ENCODE measurements at places on chromosomes 11 and 22.

DNA sequence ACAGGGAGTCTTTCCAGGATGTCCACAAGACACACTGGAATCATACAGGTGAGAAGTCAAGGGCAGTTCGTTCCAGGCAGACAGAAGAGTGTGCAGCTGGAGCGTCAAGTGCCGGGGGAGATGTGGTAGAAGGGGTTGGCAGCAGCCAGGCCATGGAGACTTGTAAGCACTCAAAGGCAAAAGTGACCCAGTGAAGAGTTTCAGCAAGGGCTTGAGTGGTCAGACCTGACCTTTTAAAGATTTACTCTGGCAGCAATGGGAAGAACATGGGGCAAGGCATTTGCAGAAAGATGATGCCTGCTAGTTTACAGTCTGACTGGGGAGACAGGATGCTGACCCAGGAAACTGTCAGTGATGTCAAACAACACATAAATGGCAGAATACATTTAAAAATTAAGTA lies 29.0 kb downstream of the P4HA3 start:
- DNase-seq = no peak

GRCh38 chr11:79160791-79161403 lies 279.9 kb downstream of the TENM4 start:
- no peak for DNase-seq

DNA sequence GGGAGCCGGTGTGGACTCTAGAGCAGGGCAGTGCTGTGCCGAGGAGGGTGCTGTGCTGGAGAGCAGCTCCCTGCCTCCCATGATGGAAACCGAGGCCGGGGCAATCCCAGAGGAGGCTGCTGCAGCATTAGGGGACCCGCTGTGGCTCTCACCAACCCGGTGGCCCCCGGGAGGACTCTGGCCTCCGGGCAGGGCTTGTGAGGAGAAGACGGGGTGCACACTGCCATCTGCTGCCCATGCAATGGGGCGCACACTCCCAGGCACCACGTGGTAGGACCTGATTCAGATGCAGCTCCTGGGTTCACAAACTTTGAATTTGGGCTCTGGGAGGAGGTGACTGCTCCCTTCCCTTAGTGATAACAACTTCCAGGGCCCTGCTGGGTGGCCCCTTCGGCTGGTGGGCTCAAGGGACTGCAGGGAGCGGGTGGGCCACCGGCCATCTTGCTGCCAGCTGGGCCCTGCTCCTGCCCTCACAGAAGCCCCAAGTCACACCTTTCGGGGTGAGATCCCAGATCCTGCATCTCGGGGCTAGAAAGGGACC lies 93.8 kb upstream of the FGF3 start:
- no peak for DNase-seq

GRCh38 chr11:95711162-95711944 lies 78.2 kb downstream of the FAM76B start:
- no peak for DNase-seq

DNA sequence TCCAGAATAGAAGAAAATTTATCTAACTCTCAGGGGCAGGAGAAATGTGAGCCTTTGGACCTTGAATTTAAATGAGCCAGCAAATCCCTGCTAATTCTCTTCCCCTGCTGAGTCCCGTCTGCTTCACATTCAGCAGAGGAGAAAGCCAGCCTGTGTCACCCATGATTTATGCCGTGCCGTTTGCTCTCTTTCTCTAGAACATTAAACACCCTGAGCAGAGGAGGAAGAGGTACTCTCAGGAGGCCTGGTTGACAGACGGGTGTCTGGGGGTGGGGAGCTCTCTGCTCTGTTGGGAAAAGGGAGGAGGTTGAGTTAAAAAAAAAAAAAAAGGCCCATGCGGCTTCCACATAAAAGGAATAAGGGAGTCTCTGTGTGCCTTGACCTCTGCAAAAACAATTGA lies 11.3 kb upstream of the MTMR3 start:
- DNase-seq = peak; percentile 68

DNA sequence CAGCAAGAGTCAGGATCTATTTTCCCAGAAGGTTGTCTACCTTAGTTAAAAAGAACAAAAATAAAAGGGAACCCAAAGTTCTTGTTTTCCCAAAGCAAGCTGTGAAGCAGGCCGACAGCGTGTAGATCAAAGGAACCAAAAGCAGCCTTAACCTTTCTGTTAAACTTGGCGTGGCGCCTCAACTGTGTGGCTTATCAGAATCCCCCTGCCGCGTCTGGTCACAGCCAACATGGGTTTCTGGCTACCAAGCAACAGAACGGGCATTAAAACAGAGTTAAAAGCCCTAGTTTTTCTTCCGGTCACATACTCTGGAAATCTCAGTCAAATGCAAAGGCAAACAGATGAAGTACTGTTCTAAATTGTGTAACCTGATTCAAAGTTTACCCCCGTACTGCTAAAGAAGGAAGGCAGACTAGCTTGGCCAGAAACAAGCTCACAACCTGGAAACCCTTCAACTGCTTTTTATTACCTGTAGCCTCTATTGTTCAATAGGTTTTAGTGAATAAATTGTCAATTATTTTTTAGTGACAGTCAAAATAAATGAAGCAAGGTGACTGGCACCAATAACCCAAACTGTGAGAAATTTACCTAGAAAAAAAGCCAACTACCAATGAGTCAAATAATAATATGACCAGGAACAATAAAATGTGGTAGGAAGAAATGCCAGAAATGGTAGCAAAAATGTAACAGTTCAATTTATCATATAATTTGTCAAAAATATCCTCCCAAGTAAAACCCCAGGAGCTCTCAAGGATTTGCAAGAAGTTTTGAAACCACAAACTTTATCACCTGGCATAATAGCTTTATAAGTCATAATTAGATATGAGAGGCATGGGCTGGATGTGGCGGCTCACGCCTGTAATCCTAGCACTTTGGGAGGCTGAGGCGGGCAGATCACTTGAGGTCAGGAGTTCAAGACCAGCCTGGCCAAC lies 21.4 kb downstream of the CHKA start:
- no peak for DNase-seq

DNA sequence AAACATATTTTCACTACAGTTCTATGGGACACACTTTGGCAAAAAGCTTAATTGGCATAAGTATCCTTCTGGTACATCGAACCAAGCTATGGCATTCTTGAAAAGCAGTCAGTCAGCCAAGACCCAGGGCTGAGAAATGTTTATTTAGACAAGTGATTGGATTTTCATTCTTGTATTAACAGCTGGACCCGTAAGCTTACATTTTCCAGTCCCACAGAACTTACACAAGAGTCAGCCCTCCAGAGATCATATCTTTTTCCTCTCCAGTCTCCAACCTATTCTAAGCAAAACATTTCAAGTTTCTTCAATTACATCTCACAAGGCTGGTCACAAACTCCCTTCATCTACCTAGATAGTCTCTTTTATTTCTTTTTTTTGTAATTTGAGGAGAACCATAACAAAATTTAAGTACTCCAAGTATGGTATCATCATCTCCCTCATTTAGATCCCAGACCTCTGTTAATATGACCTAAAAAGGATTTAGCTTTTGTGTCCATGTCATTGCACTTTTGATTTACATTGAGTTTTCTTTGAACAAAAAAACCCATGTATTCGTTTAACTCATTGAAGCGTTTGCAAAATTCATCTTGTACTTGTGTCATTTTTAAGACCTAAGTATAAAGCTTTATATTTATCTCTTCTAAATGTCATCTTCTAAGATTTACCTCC lies 67.9 kb upstream of the GRK3 start:
- no peak for DNase-seq

GRCh38 chr11:126890561-126890960 lies 110.0 kb downstream of the KIRREL3 start:
- no peak for DNase-seq

- no peak for DNase-seq
Measured at GRCh38 chr11:82796998-82797961, 63.6 kb upstream of the FAM181B start.

DNA sequence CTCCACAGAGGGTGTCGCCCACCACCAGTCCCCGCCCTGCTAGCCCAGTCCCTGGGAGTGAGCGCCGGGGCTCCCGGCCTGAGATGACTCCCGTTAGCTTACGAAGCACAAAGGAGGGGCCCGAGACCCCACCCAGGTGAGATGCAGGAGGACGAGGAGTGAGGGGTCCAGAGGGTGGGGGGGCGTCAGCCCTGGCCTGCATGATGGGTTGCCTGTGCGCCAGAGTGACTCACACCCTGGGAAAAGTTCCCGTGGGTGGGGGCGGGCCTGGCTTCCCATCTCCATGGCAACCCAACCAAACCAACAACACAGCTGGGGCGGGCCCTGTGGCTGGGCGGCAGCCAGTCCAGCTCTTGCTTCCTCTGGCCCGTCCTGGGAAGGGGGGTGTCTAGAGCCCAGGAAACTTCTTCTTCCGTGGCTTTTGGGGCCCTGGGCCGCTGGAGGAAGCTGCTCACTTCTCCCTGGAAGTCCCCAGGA lies 4.5 kb downstream of the GAS2L1 start:
- DNase-seq = peak; percentile 41

GRCh38 chr11:4085575-4085974 lies 9.0 kb upstream of the RRM1 start:
- DNase-seq = no peak

- no peak for DNase-seq
Measured at GRCh38 chr22:50481440-50482106, at the start of gene ADM2. Gene ADM2 (plus strand): TSS chr22:50481543. CDS start chr22:50481848, 305 bp downstream.

- no peak for DNase-seq
Measured at GRCh38 chr11:118735203-118735602, 55.8 kb upstream of the TREH start.
